Right kidney (tissue), 9 donors: ENCODE measurements at places on chromosomes 6 and 20.

DNA sequence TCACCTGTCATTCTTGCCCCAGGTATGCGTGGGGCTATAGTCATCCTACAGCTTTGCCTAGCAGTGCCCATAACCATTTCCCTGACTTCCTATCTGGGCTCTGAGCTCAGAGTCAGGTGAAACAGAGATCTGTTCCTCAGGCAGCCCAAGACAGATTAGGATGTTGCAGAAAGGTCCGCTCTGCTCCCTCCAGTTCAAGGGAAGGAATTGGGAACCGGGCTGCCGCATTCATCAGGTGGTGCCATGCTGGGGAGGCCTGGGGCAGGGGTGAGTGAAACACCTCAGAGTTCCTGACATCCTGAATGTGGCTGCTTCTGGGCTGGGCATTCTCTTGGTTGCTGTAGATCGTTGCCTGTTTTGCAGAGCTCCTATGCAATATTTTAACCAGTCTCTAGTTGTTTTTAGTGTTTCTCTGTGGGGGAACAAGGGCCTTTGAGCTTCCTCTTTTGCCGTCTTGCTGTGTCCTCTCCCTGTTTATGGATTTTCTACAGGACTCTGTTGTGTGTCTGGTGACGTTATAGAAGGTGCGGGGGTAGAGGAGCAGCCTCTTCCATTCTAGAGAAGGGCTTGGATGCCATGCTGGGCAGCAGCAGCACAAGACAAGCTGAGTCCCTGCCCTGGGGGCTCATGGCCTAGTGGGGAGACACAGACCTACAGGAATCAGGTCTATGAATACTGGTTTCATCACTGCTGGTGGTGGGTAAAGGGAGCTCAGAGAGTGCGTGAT, 9.2 kb downstream of the ENTPD6 start:
- no peak for DNase-seq

- no peak for DNase-seq
Observed at GRCh38 chr6:52667572-52667971, 3.3 kb upstream of the TMEM14A start.

GRCh38 chr20:47221036-47221625, 135.4 kb downstream of the ZMYND8 start:
- no peak for DNase-seq

- DNase-seq, result no peak
Observed at GRCh38 chr6:4607793-4608192, 168.4 kb upstream of the CDYL start.

GRCh38 chr6:52500238-52501129, 76.4 kb downstream of the TRAM2 start:
- DNase-seq, result no peak

DNA sequence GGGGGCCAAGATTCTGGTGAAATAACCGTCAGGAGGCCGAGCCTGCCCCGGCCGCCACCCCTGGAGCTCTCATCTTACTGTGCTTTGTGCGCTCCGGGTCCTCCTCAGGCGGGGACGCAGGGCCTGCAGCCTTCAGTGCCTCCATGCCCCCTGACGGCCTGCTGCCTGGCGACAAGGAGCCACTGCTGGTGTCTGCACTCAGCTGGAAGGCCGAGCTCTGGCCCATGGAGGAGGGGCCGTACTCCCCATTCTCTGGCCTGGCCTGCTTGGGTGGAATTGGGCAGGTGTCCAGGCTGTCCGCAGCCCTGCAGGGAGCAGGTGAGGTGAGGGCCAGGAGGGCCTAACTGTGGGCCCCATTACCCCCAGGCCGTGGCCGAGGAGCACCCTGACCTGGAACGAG, 5.3 kb downstream of the ZNF512B start:
- no peak for DNase-seq

- DNase-seq, result no peak
Observed at GRCh38 chr6:1960486-1961142, 284.8 kb downstream of the GMDS start.

- DNase-seq, result no peak
Observed at GRCh38 chr20:23646106-23646873, 8.5 kb upstream of the CST3 start.

- no peak for DNase-seq
Observed at GRCh38 chr6:83574783-83575182, 62.4 kb downstream of the PRSS35 start.

GRCh38 chr20:12837646-12838045, 171.1 kb upstream of the SPTLC3 start:
- no peak for DNase-seq

- peak; percentile 42 for DNase-seq
Observed at GRCh38 chr20:24873025-24873620, 75.9 kb upstream of the CST7 start.

- DNase-seq, result no peak
Observed at GRCh38 chr6:39471954-39472659, 149.6 kb upstream of the KCNK16 start.

GRCh38 chr6:6058054-6058444, 51.3 kb upstream of the NRN1 start:
- DNase-seq, result no peak

GRCh38 chr20:25532971-25533391, 52.4 kb downstream of the NINL start:
- no peak for DNase-seq

- no peak for DNase-seq
Observed at GRCh38 chr6:29759457-29759856, 36.2 kb downstream of the HLA-F start.

- no peak for DNase-seq
Observed at GRCh38 chr20:9078826-9079731, 10.2 kb downstream of the PLCB4 start.

DNA sequence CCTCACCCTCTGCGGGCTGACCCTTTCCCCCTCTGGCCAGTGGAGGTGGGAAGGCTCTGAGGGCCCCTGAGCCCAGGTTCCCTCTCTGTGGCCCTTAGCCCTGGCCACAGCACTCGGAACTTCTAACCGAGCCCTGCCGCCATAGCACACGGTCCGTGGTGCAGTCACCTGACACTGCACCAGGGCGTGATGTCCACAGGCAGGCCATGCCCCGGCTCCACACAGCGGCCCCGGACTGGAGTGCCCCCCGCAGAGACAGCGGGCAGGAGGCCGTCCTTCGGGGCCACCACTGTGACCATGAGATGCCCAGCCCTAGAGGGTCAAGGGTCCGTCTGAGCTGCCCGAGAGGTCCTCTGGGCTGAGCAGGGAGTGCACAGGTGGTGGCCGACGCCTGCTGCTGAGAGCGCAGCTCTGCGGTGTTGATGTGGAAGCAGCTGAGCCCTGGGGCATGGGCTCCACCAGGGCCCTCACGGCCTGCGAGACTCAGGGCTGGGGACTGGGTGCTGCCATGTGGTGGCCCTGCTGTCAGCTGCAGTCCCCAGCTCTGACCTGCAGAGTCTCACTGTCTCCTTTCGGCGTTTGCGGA, 11.2 kb upstream of the BHLHE23 start:
- DNase-seq, result no peak

DNA sequence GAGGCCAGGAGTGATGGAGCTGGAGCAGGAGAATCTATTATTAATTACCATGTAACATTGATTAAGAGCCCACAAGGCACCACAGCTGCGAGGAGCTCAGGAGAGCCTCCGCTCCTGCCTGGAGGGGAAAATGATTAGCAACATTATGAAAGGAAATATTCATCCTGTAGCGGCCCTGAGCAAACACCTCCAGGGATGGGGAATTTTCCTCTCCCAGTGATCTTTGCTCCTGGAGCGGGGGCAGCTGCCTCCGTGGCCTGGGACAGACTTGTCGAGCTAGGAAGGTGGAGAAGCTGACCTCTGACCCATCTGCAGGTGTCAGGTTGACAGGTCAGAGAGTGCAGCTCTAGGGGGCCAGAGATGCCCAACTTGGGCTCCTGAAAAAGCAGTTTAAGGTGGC, 40.1 kb upstream of the SIRPA start:
- DNase-seq, result no peak

GRCh38 chr6:160044687-160045086, 75.8 kb downstream of the IGF2R start:
- DNase-seq, result no peak

- DNase-seq, result no peak
Observed at GRCh38 chr6:92428448-92428847, 990.9 kb downstream of the EPHA7 start.

DNA sequence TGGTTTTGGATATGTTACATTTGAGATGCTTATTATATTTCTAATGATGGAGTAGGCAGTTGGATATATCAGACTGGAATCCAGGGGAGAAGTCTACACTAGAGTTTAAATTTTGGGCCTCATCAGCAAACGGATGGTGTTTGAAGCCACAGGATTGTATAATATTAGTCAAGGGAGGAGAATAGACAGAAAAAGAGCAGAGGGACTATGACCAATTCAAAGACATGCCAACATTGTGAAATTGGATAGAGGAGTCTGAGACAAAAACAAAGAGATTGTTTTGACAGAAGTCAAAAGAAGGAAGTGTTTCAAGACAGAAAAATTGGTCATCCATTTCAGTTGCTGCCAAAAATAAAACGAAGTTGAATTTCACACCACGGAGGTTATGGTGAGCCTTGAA, 66.5 kb downstream of the NOX3 start:
- no peak for DNase-seq

DNA sequence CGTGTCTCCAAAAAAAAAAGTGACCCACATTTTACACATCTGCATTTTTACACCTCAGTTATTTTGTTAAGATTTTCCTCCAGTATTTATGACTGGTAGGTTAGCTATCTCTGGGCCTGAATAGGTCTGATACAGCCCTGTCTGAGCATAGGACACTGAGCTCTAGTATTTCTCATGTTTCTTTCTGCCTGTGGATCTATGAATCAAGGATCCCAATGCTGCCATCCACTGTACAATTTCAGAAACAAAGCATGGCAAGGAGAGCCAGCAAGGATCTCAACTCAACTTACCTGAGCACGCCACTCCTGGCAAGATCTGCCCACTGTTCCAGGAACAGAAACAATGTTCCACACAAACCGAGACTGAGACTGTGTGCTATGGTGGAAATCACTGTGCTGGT, 36.4 kb upstream of the ENPP5 start:
- no peak for DNase-seq

GRCh38 chr20:42461965-42462593, 727.6 kb downstream of the PTPRT start:
- DNase-seq, result no peak

- DNase-seq, result no peak
Observed at GRCh38 chr6:29510202-29510601, 22.4 kb upstream of the MAS1L start.

DNA sequence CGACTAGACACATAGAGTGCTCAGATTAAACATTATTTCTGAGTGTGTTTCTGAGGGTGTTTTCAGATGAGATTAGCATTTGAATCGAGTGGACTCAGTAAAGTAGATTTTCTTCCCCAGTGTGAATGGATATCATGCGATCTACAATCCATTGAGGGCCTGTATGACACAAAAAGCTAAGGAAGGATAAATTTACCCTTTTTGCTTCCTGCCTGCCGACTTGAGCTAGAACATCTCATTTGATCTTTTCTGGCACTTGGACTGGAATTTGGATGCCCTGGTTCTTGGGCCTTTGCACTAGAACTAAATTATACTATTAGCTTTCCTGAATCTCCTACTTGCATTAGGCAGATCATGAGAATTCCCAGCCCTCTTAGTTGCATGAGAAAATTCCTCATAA, 675.8 kb downstream of the DOK5 start:
- no peak for DNase-seq

DNA sequence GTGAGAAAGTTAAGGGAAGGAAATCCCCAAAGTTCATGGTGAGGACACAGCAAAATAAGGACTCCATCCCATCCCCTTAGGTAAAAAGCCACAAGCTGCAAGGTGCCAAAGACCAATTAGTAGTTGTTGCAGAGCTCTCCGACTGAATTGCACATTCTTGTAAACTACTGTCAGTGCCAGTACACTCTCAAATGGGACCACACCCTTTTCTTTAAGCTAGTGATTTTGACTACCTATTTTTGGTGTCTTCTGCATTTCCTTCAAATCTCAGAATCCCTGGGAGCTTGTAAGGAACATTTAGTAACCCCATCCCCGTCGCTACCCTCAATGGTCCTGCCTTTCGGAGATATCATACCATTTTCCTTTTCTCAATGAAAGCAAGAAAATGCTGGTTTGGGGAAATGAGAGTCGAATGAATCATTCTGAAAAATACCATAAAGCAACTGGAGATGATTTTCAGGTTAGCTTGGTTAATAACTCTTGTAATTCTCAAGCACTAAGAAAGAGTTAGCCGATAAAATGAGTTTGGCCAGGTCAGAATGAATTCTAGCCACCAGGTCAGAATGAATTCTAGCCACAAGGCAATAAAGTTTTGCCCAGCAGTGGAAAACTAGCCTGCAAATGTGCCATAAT, 5.2 kb upstream of the HMGN3 start:
- no peak for DNase-seq

GRCh38 chr6:33958526-33959328, 154.9 kb upstream of the MLN start:
- DNase-seq, result no peak

- DNase-seq, result peak; percentile 32
Observed at GRCh38 chr6:74891349-74891831, 314.5 kb downstream of the COL12A1 start.

DNA sequence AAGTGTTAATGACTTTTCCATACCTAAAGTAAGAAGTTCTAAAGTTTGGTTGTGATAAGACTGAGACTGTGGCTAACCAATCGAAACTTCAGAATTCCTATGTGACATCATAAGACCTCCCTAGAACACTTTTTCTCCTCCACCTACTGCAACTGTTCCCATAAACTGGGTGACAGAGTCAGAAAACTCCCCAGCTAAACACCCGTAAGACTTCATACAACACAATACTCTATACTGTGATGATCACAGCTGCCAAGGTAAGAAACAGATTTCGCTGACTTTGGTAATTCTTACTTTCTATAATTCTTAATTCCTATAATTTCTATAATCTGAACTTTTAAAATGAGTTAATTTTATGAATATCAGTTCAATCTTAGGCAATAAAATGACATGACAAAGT, at the start of gene PLN:
PLN (plus strand) TSS at position 161 of the 400 bp plus-strand sequence. CDS start 10,626 bp downstream, outside the sequence.
- DNase-seq, result no peak
